Fibroblast of lung (primary cell): ENCODE measurements at places on chromosomes 13 and 19. TPM values are rescaled to one million over a fixed set of nuclear protein-coding genes. Genes with fewer than 3 reads are reported as not detected.

The TIMM29 gene
- 7.0 and 8.1 TPM in 2 replicates for polyA plus RNA-seq

The TMEM259 gene
- 67.1 and 67.9 TPM in 2 replicates for polyA plus RNA-seq

The GFY gene
- polyA plus RNA-seq = not detected in 2 replicates

The KCTD15 gene
- polyA plus RNA-seq = 3.3 and 6.3 TPM in 2 replicates

The BRCA2 gene
- 2.0 and 3.2 TPM in 2 replicates for polyA plus RNA-seq
